ENCODE measurements at places on chromosomes 2 and 18.

DNA sequence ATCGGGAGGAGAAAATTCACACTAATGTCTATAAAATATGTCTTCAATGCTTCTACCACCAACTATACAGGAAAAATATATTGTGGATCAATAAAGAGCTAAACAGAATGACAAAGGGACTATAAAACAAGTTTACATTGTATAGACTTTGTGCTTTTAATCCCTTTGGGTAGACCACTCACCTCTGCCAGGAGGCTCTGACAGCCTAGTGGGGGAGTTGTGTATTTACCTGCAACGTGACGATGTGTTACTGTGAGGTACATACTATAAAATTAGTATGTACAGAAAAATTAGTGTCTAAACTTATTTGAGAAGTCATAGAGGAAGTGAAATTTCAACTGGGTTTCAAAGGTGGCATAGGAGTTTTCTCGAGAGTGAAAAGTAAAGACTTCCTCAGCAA lies 243.3 kb upstream of the REG3G start:
- no peak for DNase-seq

DNA sequence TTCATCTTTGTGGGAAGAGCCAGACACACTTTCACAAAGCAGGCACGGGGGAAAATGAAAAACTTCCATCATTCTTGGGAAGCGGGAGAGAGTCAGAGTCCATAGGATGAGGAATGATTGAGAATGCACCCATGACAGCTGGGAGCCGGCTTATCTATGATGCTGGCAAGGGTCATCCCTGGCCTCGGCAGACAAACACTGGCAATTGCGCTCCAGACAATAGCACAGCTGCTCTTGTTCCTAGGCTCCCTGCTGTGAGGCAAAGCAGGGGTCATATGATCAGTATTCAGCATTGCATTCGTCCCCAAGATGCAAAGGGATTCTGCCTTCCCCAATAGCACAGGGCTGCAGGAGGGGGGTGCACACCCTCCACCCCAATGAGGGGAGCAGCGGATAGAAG lies 33.0 kb downstream of the CYRIA start:
- DNase-seq = no peak

DNA sequence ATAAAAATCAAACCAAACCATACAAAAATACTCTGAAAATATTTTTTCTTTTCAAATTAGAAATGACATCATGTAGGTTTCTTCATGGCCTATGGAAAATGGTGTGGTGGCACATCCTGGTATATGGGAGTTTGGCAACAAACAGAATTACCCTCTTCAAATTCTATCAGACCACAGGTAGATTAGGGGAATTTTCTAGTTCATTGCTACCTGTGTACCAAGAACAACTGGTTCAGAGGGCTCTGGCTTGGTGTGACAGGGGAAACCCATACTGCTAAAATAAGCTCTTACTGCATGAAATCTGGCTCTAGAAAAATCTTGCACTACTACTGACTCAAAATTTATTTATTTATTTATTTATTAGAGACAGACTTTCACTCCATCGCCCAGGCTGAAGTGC lies 63.4 kb upstream of the PELI1 start:
- DNase-seq = no peak

DNA sequence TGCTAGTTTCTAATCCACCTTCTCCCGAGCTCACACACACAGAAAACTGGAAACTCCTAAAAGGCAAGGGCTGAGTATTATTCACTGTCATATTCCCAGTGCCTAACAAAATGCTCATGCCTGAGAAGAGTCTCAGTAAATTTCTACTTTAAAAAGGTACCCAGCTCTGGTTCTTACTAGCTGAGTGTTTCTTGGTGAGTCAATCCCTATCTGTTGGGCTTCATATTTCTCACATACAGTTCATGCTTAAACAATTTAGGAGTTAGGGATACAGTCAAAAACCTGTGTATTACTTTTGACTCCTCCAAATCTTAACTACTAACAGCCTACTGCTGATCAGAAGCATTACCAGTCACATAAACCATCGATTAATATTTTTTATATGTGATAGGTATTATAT lies 204.9 kb downstream of the EN1 start:
- no peak for DNase-seq

GRCh38 chr2:144996225-144996795 lies 476.4 kb upstream of the ZEB2 start:
- DNase-seq = peak; percentile 59

DNA sequence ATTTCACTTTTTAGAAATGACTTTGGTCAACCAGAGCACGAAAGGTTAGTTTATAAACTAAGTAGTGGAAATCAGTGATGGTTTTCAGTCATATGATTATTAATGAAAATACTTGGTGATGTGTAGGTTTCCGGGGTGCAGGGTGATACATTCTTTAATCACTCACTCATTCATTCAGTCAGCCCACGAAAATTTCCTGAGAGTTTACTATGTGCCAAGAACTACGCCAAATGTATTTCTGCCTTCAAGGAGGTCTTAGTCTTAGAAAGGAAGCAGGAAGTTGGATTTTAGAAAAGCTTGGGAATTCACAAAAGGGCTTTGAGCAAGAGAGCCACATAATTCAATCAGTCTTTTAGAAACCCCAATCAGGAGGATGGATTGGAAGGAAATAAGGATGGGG lies 543.6 kb downstream of the PLCL1 start:
- DNase-seq = no peak

DNA sequence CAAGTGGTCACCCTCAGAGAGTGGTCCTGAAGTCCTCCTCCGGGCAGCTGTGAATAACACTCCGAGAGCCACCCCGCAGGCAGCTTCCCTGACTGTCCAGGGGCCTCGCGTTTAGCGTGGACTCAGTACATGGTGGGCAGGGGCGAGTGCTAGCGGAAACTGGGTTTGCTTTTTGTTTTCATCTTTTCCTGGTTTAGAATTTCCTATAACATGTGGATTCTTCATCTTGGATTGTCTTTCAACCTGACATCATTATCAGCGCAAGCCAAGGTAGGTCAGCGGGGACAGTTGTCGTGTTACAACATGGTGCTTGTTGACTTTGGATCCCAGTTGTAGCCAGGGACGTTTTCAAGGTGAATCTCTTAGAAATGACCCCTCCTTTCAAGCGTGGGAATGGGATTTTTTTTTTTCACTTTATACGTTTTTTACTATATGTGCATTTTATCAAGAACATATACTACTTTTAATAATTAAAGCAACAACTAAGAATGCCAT lies 20.9 kb downstream of the RMC1 start:
- DNase-seq = no peak

GRCh38 chr18:57961411-57961810 lies 82.6 kb upstream of the NEDD4L start:
- DNase-seq = no peak

GRCh38 chr2:121545257-121545656 lies 14.6 kb downstream of the RNU4ATAC start:
- no peak for DNase-seq

Data from AG09309 (cell line).